NCI-H524 (cell line): ENCODE measurements at places on chromosomes 16 and 17.

DNA sequence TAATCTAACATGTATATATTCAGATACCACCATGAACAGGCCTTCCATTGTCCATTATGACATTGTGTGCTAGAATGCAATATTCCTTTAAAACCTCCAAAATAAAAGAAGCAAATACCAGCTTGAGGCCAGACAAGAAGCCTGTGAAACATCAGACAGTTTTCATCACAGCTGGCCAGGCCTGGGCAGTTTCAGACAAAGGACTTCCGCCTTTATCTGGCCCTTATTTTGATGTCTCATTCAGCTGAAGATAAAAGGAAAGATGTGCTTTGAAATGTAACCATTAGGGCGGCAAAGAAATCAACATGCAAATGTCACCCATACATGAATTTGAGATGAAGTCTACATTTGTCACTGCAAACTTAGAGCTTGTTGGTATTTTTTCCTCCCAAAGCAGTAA lies 737.5 kb downstream of the KCNJ2 start:
- no peak for DNase-seq

DNA sequence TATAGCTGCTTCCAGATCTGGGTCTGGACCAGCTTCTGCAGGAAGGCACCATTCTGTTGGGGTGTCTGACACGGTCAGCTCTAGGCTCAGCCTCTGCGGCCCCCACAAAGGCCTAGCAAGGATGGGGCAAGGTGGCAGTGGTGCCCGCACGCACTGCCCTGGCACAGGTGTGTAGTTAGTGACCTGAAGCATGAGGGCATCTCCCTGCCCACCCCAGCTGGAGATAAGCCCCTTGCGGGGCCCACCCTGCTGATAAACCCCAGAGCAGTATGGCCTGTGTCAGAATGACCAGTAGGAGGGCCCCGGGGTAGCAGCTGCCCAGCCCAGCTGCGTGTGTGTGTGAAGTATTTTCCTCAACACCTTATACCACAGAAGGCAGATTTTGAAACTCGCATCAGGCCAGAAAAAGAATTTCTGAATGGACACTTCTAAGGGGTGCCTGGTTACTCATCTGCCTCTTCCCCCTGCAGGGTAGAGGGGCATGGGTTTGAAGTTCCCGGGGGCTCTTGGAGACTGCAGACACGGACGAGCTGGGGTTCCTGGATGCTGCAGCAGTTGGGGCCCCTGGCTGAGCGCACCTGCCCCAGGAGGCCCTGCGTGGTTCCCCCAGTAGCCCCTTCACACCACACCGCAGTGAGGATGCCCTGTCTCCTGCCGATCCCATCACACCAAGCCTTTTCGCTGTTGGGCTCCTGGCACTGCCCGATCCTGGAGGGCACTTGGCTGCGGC lies 4.5 kb downstream of the ARHGDIA start:
- DNase-seq, result peak; percentile 54

DNA sequence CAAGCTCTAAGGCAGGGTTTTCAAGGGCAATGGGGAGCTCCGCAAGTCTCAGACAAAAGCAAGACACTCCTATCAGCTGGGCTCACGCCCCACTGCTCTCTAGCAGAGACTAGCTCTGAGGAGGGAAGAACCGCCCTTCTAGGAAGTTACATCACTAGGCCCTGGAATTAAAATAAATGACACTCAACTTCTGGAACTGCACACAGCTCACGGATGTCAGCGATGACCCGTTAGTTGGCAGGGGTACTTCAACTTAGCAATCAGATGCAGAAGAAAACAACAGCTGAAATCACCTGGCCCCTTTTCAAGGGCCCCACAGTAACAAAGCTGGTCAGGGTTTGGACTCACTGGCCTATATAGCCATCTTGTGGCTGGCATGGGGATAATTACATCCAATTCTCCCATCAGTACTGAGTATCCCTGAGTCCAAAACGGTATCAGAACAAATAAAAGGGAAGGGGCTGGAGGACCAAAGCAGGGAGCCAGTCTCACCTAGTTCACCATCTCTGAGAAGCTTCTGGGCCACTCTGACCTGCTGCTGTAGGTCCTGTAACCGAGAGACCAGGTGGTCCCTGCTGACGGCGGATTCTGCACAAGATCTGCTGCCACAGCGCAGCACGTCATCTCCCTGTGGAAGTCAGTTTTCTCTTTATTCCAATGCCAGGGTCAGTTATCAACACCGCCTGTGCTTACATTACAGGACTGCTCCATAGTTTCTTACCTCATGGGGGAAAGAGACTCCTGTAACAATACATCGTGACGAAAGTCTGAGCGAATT lies 22.2 kb downstream of the SERPINF1 start:
- DNase-seq, result no peak

GRCh38 chr17:50909765-50910605 lies 43.8 kb upstream of the TOB1 start:
- DNase-seq, result no peak

GRCh38 chr16:89072548-89073130 lies 21.0 kb upstream of the ACSF3 start:
- DNase-seq, result no peak

DNA sequence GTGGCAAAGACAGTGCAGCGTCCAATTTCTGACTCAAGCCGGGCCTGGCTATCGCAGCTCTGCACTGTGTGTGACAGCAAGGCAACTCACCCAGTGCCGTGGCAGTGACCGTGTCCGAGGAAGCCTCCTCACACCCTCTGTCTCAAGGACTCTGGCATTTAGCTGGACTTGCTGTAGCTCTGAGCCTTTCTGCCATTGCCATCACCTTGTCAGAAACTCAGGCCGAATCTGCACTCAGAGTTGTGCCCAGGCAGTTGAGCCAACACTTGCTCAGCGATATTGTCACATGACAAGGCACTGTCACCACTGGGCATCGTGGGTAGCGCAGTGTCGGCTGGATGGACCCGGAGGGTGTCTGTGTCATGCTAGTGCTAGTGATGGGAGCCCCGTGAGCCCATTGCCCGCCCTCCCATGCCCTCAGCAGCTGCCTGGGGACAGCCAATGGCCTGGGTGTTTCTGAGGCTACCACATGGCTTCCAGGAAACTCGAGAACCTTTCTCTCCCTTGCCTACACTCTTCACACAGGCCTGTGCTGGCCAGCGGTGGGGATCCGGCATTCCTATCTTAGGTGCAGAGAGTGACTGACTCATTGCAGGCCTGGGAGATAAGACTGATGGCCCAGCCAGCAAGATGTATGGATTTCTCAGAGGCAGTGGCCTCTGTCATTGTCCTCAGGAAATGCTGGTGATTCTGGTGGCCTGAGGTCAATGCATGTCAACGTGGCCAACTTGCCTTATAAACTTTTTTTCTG lies 22.1 kb upstream of the STH start:
- no peak for DNase-seq

DNA sequence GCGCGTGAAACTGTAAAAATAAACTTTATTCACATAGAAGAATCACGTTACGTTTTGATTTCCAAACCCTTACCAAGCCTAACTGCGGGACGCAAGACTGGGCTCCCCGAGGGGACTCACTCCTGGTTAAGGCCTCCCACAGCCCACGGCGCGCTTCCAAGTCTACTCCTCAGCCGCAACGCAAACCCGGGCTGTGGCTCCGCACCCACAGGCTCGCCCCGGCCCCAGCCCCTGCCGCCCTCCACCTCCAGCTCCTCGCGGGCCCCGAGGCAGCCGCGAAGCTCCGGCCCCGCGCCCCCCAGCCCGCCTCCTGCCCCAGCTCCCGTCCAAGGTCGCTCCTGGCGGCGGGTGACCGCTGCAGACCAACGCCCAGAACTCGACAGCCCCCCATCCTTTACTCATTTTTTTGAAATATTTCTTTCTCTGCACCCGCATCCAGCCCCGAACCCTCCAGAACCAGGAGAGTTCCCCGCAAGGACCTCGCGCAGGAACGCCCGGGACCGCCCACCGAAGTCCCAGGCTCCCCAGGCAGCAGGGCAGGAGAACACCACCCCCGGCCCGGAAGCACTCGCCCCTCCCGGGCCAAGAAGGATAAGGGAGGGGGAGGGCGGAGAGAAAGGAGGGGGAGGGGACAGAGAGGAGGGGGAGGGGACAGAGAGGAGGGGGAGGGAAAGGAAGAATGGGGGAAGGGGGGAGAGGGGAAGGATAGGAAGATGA lies 912 bp downstream of the USP22 start:
- peak; percentile 85 for DNase-seq

DNA sequence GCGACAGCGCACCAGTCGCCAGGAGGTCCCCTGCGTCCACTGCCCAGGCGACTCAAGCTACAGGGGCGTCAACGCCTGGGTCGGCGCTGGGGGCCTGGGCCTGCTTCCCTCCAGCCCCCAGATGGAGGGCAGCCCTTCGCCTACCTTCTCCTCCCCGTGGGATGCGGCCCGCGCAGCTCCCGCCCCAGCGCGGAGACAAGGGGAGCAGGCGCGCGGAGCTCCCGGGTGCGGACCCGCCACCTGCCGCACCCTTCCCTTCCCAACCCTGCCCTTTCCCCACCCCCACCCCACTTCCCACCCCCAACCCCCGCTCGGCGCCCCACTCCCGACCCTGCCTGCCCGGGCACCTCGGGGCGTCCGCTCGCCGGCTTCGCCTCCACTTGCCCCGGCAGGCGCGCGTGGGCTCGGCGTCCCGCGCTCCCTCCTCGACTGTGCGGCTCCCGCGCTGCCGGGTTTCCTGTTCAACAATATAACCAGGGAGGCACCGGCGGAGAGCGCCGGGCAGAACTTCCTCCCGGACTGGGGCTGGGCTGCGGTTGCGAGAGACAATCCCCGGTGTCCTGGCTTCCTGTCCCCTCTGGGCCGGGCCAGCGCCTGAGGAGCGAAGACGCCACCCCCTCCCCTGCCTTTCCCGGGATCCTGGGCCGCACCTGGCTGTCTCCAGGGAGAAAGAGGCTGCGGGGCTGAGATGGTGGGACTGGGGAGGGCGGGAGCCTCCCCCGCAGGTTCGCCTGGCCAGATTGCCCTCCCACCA lies at the start of gene ARHGAP27:
ARHGAP27 (minus strand) TSS at position 466 of the 754 bp plus-strand sequence. CDS start 2,591 bp downstream, outside the sequence.
- no peak for DNase-seq

DNA sequence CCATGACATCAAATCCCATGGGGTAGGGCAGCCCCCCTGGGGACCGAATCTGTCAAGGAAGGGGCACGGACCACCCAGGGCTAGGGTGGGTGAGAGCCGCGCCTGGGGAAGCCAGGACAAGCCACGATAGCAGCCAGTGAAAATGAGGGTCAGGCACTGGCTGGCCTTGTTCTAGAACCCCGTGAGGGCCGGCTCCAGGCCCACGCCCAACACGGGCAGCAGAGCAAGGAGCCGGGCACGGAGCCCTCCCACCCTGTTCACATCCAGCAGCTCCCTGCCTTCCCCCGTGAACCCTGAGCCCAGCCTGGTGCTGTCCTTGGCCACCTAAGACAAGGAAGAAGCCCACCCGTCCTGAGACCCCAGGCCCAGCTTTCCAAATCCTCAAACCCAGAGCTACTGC lies 256.7 kb downstream of the PARN start:
- no peak for DNase-seq

- DNase-seq, result no peak
Measured at GRCh38 chr17:62725791-62726249, 82.3 kb downstream of the MARCHF10 start.

DNA sequence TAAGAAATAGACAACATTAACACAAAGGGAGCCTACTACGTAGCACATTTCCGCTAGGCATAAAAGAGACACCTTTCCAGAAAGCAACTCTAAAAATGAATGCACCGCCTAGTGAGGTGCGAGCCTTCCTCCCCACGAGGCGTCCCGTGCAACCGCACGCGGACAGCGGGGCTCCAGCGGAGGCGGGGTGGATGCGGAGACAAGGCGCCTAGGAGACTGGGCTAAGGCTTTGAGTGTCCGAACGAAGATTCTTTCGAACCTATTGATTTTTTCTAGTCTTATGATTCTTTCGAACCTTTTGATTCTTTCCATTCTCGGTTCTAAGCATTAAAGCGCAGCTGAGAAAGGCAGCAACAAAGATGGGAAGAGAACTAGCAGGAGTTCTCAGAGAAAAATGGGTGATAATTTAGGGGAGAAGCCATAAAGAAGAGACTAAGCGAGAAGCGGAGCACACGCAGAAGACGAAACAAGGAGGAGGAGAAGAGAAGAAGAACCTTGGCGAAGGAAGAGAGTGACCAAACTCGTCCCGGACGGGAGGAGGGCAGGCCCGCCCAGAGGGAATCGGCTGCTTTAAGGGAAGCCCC lies 394 bp upstream of the CPD start:
- no peak for DNase-seq

DNA sequence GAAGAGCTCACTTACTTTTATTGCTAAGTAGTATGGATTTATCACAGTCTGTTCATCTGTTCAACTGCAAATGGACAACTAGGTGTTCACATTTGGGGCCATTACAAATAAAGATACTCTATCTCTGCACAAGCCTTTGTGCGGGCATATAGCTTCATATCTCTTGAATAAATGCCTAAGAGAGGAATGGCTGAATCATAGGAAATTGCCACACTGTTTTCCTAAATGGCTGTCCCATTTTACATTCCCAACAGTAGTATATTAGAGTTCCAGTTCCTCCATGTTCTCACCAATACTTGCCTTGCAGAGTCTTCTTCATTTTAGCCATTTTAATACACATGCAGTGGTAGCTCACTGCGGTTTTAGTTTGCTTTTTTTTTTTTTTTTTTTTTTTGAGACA lies 20.5 kb downstream of the NSMCE1 start:
- DNase-seq, result no peak

DNA sequence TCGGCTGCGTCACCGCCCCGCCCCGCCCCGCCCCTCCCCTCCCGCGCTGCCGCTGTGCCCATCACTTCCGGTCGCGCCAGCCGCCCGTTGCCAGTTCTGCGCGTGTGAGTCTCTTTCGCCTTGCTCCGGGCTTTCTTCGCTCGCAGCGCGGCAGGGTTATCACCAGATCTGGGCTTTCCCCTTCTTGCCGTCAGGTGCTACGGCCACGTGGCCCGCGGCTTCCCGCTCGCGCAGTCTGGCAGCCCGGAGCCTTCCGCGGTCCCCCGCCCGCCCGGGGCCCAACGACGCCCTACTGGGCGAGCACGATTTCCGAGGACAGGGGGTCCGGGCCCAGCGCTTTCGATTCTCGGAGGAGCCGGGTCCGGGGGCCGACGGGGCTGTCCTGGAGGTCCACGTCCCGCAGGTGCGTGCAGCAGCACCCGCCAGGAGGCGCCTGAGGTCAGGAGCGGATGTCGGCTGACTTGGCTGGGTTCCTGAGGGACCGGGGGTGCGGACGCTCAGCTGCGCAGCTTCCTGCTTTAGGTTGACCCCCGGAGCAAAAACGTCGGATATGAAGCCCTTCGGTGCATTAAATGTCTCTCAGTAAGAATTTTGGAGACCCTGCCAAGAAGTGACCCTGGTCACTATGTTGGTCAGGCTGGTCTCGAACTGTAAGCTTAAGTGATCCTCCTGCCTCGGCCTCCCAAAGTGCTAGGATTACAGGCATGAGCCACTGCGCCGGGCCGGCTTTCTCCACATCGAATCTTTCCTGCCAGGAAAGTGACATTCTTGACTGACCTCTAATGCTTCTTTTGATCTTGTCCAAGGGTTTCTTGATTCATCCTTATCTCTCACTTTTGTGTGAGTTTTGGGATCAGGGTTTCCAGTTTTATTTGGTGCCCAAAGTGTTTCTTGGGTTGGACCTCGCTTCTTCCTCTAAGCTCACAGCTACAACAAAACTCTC lies at the start of gene METTL23:
METTL23 (plus strand) TSS at position 64 of the 943 bp plus-strand sequence. CDS start 2,872 bp downstream, outside the sequence.
- DNase-seq, result peak; percentile 70

DNA sequence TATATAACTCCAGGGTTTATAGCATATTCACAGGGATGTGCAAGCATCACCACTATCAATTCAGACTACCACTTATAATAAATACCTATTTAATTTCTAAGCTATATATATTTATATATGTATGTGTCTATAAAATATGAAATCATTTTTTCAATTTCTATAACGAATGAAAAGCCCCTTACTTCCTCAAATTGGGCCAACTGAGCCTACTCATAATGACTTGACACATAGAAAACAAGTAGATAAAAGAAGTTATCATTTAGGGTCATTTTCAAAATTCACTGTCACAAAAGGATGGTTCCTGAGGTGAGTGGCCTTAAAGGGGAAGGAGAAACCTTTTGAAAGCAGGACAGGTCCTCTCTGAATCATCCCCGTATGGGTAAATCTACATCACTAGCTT lies 114.1 kb downstream of the ADCY9 start:
- no peak for DNase-seq
